ENCODE measurements at places on chromosomes 12 and 14. TPM values are rescaled to one million over a fixed set of nuclear protein-coding genes. Genes with fewer than 3 reads are reported as not detected.

DNA sequence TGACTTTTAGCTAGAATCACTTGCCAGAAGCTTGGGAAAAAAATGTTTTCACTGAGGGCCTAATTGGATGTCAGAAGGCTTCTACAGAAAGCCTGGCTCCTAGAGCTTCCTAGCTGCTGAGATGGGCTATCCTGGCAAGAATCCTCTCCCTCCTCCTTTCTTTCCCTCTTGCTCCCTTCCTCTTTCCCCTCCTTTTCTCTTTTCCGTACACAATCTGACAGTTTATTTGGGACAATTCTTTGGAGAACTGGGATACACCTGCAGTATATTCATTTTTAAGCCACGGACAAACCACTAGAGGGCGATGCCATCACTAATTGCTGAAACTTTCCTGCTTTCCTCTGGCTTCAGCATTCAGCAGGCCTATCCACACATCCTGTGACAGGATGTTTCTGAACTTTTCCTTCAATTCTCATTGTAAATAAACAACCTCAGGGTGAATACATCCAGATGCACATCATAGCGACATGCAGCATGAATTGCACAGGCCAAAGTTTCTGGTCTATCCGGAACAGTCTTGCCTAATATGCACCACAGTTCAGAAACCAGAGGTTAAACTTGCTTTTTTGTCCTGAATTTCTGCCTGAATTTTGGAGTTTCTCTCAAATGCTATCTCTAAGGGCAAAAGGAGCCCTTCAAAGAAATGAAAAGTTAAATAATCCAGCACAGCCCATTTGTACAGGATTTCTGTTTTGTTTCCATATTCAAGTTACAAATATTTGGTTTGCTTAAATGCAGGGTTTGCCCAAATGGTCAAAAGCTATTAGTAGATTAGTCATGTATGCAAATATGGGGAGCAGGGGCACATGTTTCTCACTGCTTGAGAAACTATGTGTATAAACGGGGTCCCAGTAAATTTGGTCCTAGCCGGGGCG lies 142.8 kb downstream of the PAWR start:
- no peak overlapping the region for H3K4me3 ChIP-seq
- no peaks in the 10 kb centered on the region for H3K27me3 ChIP-seq
- H3K4me1 ChIP-seq, result no peaks in the 10 kb centered on the region
- H3K27ac ChIP-seq, result no peak overlapping the region
- no peaks in the 10 kb centered on the region for H3K36me3 ChIP-seq

DNA sequence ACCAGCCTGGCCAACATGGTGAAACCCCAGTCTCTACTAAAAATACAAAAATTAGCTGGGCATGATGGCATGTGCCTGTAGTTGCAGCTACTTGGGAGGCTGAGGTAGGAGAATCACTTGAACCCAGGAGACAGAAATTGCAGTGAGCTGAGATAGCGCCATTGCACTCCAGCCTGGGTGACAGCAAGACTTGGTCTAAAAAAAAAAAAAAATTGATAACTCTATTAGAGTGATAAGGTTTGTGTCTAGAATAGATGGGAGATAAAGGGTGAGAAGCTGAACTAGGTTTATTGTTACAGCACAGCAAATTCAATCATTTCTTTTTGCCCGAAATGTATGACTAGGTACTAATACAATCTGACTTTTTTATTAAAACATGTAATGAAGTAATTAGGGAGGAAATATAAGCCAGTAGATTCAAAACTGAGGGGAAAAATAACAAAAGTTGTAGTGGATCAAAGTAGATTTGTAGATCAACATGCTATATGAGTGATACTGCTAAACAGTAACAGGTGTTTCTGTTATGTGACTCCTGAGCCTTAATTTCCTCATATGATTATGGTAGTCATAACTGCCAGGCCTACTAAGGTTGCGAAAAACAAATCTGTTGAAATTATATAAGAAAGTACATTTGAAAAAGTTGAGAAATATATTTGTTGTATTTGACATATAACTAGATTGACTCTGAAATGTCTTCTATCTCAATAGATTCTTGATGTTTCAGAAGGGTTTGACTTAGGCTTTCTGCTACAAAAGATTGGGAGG lies 83.6 kb downstream of the WNK1 start:
- H3K4me3 ChIP-seq, result no peak overlapping the region
- H3K27ac ChIP-seq, result no peak overlapping the region
- H3K27me3 ChIP-seq, result no peaks in the 10 kb centered on the region
- DNase-seq, result no peak
- H3K36me3 ChIP-seq, result peaks cover 19% of the 10 kb centered on the region
- H3K4me1 ChIP-seq, result peaks cover 33% of the 10 kb centered on the region

The SERPINA1 gene
- total RNA-seq, result 24.5 TPM

GRCh38 chr14:102711207-102711606 lies 66.0 kb upstream of the TRAF3 start:
- H3K4me1 ChIP-seq, result peaks cover 2% of the 10 kb centered on the region
- H3K36me3 ChIP-seq, result peaks cover 24% of the 10 kb centered on the region
- DNase-seq, result no peak
- no peaks in the 10 kb centered on the region for H3K27me3 ChIP-seq
- H3K4me3 ChIP-seq, result no peak overlapping the region

The VPS29 gene
- total RNA-seq, result 100 TPM

DNA sequence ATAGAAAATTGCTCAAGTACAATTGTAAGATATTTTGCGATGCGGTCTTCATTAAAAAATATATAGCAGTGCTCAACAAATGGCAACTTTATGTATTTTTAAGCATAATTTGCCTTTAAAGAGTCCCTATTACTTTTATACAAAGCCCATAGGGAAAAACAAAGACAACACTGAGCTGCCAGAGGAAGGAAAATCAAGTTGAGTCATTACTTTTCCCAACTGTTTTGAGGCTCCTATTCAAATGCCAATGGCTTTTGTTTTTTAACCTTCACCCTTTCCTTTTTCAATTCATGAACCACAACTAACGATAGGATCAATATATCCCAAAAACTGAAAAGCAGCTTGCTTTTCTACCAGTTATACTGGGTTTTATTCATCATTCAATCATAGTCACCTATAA lies 157.6 kb upstream of the PLEKHA5 start:
- H3K27me3 ChIP-seq, result no peaks in the 10 kb centered on the region
- H3K4me3 ChIP-seq, result no peak overlapping the region
- H3K4me1 ChIP-seq, result no peaks in the 10 kb centered on the region
- no peak for DNase-seq
- H3K27ac ChIP-seq, result no peak overlapping the region
- no peaks in the 10 kb centered on the region for H3K36me3 ChIP-seq

DNA sequence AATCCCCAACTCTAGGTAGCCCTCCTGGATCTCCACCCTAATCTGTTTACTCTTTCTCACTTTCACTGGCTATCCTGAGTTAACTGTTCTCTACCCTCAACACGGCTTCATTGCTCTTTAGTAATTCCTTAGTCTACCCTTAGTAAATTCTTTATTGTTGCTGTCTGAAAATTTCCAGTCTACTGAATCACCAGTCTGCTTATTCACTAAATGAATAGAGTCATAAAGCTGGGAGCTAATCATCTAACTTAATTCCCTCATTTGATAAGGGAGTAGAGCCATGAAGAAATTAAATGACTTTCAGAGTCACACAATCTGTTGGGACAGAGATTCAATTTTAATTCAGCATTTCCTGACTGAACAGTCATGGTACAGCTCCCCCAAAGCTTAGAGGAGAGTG lies 36.5 kb downstream of the YEATS4 start:
- H3K27me3 ChIP-seq, result no peaks in the 10 kb centered on the region
- H3K36me3 ChIP-seq, result peaks cover 34% of the 10 kb centered on the region
- peaks cover 10% of the 10 kb centered on the region for H3K4me1 ChIP-seq
- no peak overlapping the region for H3K4me3 ChIP-seq
- DNase-seq, result no peak

DNA sequence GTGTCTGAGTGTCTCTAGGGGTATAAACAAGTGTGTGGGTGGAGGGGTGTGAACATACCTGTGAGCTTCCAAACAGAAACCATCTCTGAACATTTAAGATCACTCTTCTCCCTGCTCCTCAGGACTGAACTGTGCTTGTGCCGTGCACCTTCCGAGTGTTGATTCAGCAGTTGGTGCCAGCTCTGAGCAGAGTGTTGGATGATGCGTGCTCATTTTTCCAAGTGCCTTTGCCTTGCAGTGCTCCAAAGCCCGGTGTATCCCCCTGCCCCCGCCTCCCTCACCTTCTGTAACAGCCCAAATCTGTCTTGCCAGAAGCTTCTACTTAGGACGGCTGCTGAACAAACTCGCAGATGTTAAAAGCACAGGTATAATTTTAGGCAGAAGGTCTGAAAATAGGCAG lies 4.4 kb downstream of the WSCD2 start:
- H3K36me3 ChIP-seq, result no peaks in the 10 kb centered on the region
- H3K4me3 ChIP-seq, result no peak overlapping the region
- peaks cover 3% of the 10 kb centered on the region for H3K4me1 ChIP-seq
- no peak overlapping the region for H3K27ac ChIP-seq
- H3K27me3 ChIP-seq, result peaks cover 24% of the 10 kb centered on the region

DNA sequence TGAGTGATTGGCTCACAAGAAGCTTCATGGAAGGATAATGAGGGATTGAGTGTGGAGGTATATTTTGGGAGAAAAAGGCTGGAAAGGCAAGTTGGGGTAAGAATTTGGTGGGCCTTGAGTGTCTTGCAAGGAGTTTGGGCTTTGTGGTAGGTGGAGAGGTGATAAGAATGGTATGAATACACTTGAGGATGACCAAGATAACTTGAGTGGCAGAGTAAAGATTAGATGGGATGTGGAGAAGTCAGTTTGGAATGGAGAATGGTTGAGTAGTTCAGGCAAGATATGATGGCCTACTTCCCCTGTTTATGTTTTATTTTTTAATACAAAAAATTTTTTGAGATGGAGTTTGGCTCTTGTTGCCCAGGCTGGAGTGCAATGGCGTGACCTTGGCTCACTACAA lies 9.1 kb downstream of the ADCK1 start:
- H3K4me3 ChIP-seq, result no peak overlapping the region
- no peaks in the 10 kb centered on the region for H3K36me3 ChIP-seq
- H3K4me1 ChIP-seq, result no peaks in the 10 kb centered on the region
- no peak overlapping the region for H3K27ac ChIP-seq
- no peak for DNase-seq

The ADCY4 gene
- 2.4 TPM for total RNA-seq

DNA sequence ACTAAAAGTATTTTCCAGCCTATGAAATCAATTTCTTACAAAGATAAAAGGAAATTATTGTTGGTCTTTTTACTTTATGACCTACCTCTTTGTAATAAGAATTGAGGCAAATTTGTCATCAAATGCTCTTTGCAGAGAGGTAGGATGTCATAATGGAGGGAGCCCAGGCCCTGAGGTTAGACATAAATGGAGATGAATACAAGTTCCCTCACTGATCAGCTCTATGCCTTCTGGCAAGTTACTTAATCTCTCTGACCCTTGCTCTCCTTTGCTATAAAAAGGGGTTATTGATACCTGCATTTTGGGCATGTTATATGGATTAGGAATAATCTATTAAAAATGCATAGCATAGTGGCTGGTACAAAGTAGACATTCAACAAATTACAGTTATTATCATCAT lies 146.9 kb upstream of the KRR1 start:
- no peak overlapping the region for H3K27ac ChIP-seq
- no peak overlapping the region for H3K4me3 ChIP-seq
- DNase-seq, result no peak
- H3K36me3 ChIP-seq, result no peaks in the 10 kb centered on the region
- H3K4me1 ChIP-seq, result peaks cover 14% of the 10 kb centered on the region

DNA sequence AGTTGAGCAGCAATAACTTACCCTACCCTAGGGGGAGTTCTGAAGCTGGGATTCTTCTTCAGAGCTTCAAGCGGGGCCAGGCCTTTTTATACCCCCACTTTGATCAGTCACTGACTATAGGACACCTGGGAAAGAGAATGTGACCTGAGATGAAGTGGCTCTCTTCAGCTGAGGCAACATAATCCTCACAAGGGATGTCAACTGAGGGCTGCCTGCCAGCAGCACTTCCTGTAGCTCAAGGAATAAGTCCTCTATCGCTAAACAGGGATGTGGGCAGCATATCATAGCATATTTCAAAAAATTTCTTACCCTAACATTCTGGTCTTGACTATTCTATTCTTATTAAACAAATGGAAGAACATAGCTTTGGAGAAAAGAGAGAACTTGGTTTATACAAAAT lies 17.4 kb downstream of the LGALS3 start:
- DNase-seq, result no peak
- no peak overlapping the region for H3K27ac ChIP-seq
- H3K36me3 ChIP-seq, result peaks cover 13% of the 10 kb centered on the region
- no peaks in the 10 kb centered on the region for H3K27me3 ChIP-seq
- H3K4me3 ChIP-seq, result no peak overlapping the region

- H3K36me3 ChIP-seq, result no peaks in the 10 kb centered on the region
- peak overlapping the region; percentile 6 for H3K27ac ChIP-seq
- H3K27me3 ChIP-seq, result peaks cover 54% of the 10 kb centered on the region
- DNase-seq, result peak; percentile 25
These were observed 1.2 kb downstream of the SSTR1 start for GRCh38 chr14:38208618-38209562.
